Nucleus accumbens (tissue), 56 donors: ENCODE measurements at places on chromosomes 1 and 21.

DNA sequence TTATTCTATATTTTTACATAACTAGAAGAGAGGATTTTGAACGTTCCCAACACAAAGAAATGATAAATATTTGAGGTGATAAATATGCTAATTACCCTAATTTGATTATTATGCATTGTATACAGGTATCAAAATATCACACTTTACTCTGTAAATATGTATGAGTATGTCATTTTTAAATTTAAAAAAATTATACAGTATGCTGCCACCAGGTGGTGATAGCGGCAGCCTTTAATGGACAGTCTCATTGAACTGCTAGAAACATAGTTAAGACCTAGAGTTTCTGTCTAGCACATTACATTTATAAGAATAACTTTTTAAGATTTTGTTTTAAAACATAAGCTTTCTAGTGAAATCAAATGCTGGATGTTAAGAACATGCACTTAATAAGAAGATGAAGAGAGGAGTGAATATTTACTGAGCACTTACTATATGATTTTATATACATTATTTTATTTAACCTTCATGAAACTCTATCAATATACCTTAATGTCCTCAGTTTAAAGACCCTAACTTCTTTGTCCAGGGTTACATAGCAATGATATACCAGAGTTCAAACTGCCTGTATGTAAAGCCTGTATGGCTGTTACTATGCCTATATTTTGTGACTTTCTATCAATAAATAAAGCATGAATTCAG is 207.1 kb downstream of the NUF2 start:
- DNase-seq = no peak

DNA sequence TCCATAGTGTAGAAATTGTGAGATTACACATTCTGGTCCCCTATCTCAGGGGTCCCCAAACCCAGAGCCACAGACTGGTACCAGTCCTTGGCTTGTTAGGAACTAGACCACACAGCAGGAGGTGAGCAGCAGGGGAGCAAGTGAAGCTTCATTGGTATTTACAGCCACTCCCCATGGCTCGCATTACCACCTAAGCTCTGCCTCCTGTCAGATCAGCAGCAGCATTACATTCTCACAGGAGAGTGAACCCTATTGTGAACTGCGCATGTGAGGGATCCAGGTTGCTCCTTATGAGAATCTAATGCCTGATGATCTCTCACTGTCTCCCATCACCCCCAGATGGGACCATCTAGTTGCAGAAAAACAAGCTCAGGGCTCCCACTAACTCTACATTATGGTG is 229.7 kb upstream of the IRF2BP2 start:
- no peak for DNase-seq

- no peak for DNase-seq
Measured at GRCh38 chr1:243291292-243291691, 35.5 kb downstream of the SDCCAG8 start.

- DNase-seq = no peak
Measured at GRCh38 chr1:245611251-245611650, 456.5 kb downstream of the KIF26B start.

GRCh38 chr1:208387908-208388811 is 144.0 kb upstream of the PLXNA2 start:
- no peak for DNase-seq

DNA sequence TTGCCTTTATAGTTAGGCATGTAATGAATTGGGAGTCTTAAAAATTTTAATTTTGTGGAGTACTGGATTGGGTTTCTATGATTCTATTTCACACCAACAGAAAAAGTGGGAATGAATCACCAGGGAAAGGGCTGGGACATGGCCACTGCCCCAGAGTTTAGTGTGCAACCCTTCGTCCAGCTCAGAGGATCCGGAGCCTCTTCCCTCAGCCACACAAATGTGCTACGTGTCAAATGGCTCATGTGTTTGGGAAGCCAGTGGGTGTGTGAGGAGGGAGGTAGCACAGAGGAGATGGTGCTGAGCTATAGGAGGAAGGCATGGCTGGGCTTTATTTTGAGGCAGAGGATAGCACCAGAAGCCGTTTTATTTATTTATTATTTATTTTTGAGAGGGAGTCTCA is 247.3 kb downstream of the SIPA1L2 start:
- no peak for DNase-seq

DNA sequence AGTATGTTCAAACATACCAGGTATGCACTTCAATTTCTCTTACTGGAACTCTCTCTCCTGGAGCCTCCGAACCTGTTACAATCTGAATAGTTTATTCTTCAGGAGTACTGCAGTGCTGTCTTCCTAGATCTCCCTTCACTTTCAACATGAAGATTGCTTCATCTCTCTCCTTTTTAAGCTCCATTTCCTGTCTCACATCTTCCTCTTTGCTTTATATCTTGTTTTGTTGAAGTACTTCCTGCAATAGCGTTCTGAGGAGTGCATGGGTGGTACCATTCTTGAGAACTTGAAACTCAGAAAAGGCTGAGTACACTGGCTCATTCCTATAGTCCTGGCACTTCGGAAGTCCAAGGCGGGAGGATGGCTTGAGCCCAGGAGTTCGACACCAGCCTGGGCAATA is 15.7 kb upstream of the C1orf146 start:
- no peak for DNase-seq

DNA sequence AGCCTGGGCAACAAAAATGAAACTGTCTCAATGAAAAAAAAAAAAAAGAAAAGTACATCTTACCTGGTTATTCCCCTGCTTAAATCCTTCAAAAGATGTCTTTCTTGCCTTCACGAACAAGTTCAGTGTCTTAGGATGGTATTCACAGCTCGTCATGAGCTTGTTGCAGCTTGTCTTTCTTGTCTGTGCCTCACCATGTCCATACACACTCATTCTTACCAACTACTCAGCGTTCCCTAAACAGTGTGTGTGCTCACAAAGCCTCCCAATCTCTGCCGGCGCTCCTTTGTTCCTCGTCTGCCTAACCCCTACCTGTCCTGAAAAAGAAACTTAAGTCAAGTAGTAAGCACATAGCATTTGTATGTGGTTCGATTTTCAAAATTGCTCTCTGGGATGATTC is 31.1 kb downstream of the UBE4B start:
- DNase-seq = no peak

DNA sequence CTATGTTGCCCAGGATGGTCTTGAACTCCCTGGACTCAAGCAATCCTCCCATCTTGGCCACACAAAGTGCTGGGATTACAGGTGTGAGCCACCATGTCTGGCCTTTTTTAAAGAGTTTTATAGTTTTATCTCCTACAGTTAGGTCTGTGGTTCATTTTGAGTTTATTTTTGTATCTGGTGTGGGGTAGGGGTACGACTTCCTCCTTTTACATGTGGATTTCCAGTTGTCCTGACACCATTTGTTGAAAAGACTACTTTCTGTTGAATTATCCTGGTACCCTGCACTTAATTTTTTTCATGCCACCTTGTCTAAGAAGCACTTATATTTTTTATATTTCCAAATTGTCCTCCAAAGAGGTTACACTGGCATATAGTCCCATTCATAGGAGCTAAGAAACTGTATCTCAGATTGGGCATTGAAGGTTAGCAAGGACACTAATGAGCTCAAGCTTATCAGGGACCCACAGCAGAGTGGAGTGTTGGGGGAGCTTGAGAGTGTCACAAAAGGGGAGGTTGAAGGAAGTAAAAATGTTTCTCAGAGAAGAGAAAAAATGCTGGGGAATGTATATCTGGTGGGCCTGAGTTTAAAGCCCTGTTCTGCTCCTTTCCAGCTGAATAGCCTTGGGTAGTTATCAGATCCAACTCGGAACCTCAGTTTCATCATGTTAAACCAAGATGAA is 23.4 kb upstream of the MEF2D start:
- DNase-seq = no peak

DNA sequence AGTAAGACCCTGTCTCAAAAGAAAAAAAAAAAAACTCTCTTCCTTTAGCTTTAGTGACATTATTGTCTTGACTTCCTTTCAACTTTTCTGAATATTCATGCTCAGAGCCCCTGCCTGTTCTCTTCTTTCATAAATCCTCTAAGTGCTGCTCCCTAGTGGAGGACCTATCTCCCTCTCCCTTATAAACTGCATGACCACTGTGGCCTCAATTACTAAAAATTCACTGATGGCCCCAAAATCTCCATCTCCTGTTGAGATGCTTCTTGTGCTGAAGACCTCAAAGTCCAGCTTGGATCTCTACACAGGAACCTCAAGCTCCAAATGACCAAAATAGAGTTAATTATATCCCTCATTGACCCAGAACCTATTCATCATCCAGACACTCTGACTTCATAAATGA is 7.8 kb downstream of the ITLN1 start:
- no peak for DNase-seq

DNA sequence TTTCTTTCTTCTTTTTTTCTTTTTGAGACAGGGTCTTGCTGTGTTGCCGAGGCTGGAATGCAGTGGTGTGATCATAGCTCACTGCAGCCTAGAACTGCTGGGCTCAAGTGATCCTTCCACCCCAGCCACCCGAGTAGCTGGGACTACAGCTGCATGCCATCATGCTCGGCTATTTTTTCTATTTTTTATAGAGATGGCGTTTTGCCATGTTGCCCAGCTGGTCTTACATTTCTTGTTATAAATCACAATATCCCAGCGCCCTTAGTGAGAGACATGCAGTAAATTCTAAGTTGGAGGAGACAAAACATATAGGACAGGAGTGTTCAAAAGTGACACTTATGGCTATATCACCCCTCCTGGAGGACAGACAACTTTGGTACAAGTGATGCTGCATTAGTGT is 31.3 kb upstream of the ACTN2 start:
- DNase-seq = no peak

- DNase-seq = no peak
Measured at GRCh38 chr1:53549781-53550180, 90.6 kb downstream of the DMRTB1 start.

DNA sequence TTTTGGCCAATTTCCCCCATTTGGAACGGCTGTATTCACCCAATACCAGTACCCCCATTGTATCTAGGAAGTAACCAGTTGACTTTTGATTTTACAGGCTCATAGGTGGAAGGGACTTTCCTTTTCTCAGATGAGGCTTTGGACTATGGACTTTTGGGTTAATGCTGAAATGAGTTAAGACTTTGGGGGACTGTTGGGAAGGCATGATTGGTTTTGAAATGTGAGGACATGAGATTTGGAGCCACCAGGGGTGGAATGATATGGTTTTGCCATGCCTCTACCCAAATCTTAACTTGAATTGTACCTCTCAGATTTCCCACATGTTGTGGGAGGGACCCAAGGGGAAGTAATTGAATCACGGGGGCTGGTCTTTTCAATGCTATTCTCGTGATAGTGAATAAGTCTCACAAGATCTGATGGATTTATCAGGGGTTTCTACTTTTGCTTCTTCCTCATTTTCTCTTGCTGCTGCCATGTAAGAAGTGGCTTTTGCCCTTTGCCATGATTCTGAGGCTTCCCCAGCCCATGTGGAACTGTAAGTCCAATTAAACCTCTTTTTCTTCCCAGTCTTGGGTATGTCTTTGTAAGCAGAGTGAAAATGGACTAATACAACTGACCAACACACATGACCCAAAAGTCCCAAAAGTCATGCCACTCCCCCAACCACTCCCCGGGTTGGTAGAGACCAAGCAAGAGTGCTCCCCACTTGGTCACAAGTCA is 35.4 kb upstream of the ZNF496 start:
- DNase-seq = no peak

DNA sequence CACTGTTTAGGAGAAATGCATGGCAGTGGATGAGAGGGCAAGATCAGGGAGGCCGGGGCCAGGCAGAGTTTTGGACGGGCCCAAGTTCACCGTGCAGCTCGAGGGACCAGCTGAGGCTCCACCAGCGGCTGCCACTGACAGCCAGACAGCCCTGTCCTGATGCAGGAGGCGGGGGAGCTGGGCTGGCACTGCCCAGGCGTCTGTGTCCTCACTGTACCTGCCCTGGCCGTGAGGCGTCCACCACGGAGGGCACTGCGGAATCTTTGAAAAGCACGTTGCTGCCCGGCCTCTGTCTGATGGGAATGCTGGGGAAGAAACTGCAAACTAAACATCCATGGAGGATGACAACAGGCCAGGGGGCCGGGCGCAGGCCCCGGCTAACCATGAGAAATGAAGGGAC is 35.5 kb downstream of the VPS26C start:
- no peak for DNase-seq

GRCh38 chr21:29301691-29302090 is 3.0 kb downstream of the BACH1 start:
- no peak for DNase-seq

DNA sequence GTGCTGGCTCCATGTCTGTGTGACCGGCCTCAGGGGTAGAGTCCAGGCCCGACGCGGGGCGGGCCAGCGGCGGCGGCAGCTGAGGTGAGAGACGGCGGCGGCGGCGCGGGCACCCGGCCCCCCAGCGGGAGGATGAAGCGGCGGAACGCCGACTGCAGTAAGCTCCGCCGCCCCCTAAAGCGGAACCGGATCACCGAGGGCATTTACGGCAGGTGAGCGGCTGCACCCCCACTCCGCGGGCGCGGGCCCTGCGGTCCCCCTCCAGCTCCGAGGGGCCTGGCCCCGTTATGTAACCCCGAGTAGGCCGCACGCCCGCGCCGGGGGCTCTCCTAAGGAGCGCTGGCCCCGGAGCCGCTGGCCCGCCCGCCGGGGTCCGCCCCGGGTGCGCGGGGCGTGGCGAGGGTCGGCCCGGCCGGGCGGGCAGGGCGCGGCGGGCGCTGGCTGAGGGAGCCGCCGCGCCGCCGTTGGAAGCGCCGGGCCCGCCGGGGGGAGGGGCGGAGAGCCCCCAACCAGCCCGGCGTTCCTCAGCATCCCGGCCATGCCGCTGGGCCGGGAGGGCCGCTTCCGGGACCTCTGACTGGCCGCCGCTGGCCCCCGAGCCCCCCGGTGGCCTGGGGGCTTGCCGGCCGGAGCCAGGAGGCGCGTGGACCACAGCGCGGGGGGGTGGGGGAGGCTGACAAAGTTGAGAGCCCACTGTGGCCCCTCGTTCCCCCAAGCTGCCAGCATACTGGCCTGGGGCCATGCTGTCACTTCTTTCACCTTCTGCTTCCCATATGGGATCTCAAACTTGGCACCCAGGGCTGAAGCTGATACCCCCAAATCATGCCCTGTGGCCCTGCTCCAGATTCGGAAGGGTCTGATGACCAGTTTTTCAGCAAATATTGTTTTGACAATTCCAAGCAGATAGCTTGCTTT is 527 bp downstream of the MACO1 start:
- peak; percentile 8 for DNase-seq

- DNase-seq = no peak
Measured at GRCh38 chr1:66711420-66711819, 40.8 kb upstream of the DYNLT5 start.
